NCI-H446 treated with DMSO at 0.1 percent for 48 hours (cell line): ENCODE measurements at places on chromosomes 1 and 21.

- no peak for DNase-seq
Observed at GRCh38 chr1:84844094-84844493, 48.9 kb downstream of the LPAR3 start.

GRCh38 chr1:199696225-199696624 lies 331.3 kb upstream of the NR5A2 start:
- no peak for DNase-seq

DNA sequence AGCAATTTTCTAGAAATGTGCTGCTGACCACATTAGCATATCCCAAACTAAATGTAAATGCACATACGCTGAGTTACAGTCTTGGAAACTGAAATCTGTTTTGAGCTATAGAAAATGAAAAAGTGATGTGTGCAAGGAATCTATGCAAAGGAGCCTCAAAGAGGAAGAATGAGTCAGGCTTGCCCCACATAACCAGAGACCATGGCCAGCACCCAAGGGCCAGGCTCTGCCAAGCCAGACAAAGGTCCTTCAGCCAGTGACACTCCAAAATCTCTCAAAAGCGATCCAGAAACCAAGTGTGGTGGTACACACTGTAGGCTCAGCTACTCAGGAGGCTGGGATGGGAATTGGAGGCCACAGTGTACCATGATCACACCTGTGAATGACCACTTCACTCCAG lies 195.2 kb downstream of the TOMM20 start:
- DNase-seq, result no peak

DNA sequence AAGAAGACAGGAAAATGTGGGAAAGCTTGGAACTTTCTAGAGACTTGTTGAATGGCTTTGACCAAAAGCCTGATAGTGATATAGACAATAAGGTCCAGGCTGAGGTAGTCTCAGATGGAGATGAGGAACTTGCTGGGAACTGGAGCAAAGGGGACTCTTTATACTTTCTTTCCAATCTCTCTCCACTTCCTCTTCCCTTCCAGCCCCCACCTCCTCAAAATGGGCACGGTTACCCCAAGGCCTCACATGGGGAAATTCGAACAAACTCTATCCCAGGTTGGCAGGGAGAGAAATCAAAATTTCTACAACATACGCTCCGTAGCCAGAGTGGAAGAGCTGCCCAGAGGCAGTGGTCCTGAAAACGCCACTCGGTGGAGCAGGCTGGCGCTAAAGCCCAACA lies 15.2 kb downstream of the PPT1 start:
- DNase-seq, result no peak

- no peak for DNase-seq
Observed at GRCh38 chr1:158681606-158682005, 4.9 kb downstream of the SPTA1 start.

- DNase-seq, result no peak
Observed at GRCh38 chr1:100860397-100860991, 34.1 kb downstream of the EXTL2 start.

DNA sequence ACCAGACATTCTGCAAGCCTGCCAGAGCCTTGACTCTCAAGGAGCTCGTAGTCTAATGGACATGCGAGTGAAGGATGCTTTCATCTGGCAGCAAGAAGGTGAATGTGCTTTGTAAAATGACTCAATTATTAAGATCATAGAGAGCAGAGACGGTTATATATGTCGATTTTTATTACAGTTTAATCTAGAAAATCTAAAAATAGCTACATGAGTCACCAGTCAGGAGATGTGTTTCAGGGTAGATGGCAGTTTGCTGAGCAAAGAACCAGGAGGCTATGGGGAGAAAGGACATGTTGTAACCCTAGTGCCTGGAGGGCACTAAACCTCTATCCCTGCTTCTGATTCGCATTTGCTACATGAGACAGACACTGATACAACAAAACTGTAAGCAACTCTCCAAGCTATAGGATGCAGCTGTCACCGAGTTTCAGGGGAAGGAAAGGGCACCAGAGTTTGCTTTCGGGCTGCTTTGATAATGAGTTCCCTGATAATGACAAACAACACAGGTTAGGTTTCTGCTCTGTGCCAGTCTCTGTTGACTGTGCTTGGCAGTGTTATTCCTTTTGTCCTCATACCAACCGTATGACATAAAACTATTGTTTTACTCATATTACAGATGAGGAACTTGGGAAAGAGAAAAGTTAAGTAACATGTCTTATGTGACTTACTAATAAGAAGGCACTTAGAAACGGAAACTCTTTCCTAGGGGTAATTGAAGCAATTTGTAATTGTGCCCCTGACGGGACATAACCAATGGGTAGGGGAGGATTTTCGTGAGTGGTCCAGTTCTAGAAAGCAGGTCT lies 43.2 kb downstream of the C1orf198 start:
- DNase-seq, result no peak

DNA sequence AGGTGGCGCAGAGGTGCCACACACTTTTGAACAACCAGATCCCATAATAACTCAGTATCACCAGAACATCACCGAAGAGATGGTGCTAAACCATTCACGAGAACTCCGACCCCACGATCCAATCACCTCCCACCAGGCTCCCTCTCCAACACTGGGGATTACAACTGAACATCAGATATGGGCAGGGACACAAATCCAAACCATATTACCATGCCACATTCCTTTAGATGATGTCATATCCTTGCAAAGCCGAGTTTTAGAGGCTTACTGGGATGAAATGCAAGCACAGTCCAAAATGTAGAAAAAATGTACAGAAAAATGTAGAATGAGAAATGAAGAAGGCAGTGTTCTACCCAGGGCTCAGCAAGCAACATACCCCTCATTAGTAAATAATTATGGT lies 64.7 kb downstream of the SGIP1 start:
- DNase-seq, result no peak

DNA sequence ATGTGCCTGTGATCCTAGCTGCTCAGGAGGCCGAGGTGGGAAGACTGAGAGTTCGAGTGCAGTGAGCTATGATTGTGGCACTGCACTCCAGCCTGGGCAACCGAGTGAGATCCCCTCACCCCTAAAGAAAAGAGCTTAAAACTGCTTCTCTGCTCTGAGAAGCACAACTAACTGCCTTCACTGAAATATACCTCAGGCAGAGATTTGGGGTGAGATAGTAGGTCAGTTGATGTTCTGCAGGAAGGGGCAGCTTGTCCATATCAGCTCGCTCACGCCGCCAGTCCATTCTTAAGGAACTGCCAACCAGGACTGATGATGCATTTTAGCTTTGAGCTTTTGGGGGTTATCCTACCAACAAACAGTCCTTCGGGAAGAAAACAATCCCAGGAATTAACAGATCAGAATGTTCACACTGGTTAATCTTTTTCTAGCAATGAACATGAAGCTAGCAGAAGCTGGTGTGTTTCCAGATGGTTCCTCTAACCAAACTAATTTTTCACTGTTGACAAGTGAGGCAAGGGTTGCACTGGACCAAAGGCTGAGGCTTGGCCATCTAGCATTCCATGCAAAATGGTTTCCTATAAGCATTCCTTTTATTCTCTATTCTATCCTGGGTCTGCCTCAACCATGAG lies 31.6 kb downstream of the LHX4 start:
- DNase-seq, result no peak

GRCh38 chr1:8070381-8070811 lies 44.3 kb upstream of the ERRFI1 start:
- no peak for DNase-seq

DNA sequence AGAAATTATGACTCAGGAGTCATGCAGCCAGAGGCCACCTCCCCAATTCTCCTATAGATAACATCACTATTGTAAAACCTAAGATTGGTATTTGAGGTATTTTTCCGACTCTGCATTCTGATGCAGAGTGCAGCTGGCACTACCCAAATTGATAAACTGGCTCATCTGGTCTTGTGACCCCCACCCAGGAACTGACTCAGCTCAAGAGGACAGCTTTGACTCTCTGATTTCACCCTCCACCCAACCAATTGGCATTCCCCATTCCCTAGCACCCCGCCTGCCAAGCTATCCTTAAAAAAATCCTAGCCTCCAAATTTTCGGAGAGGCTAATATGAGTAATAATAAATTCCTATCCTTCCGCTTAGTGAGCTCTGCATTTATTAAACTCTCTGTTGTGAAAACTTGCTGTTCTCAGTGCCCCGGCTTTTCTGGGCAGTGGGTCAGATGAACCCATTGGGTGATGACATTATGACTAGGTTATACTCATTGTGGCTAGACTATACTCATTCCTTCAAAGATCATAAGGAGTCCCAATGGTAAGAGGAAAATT lies 39.4 kb upstream of the EPS15 start:
- DNase-seq, result no peak

GRCh38 chr1:157460381-157460780 lies 91.9 kb downstream of the FCRL5 start:
- no peak for DNase-seq

DNA sequence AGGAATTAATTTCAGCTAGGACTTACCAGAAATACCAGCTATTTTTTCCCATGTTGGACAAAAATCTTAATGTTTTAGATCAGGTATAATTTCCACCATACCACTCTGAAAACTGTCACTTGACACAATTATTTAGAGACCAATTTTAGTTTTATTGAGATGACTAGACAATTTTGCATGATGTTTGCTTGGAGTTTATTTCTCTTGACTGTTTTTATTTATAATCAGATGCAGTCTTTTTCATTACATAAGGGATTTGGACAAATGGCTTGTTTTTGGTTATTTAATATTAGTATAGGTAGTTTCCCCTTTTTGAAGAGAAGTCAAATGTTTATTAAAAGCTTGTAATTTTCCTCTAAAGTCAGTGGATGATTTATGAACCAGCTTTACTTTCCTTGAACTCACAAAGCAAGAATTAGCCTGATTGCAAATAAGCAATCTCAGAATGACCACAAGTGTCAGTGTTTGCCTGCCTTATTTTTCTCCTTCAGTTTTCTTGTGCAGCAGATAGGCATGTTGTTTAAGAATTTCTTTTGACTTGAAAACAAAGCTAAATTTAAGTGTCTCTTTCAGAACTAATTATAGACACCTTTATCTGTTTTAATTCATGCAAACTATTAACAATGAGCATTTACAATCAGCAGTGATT lies 3.8 kb upstream of the B3GALT2 start:
- no peak for DNase-seq

DNA sequence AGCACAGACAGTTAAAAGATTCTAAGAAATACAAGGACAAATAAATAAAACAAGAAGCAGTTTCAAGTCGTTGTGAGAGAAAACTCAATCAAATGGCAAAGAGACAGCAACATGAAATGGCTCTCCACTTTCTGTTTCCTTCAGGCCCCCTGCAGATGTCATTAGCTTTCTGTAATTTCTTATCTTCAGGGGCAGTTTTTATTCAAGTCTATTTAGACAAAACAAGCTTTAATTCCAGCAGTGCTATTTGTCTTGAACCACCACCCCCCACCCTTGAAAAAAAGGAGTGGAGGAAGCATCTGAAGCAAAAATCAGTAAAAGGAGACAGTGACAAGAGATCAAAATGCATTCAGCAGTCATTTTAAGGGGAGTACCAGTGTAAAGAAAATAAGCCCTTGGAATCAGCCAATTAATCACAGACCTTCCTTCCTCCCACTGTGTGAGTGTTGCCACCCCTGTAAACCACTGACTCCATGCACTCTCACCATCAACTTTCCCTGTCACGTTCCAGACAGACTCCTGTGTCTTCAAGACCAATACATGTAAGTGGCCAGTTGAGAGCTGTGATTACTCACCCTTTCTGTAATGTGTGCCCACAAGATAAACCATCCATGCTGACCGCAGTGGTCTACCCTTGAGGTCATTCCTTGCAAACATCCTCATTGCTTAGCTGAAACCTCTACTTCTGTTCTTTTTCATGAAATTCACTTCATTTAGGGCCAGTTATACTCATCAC lies 136.1 kb upstream of the HOOK1 start:
- no peak for DNase-seq

DNA sequence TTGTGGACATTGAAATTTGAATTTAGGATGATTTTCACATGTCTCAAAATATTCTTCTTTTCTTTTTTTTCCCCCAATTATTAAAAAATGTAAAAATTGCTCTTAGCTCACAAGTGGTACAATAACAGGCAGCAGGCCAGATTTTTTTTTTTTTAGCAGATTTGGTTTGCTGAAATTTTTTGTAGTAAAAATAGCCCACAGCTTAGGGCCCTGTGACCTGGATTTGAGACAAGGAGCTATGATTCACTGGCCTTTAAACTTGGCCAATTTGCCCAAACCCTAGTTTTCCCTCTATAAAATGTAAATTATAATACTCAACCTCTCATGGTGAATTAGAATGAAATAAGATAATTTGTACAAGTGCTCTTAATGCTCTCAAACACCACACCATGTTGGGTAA lies 253.8 kb downstream of the DYRK1A start:
- DNase-seq, result no peak

- no peak for DNase-seq
Observed at GRCh38 chr1:31505911-31506497, 70.3 kb upstream of the TINAGL1 start.

GRCh38 chr1:215600258-215600792 lies 33.2 kb downstream of the KCTD3 start:
- no peak for DNase-seq

GRCh38 chr1:222202831-222203230 lies 345.1 kb downstream of the HHIPL2 start:
- DNase-seq, result no peak

DNA sequence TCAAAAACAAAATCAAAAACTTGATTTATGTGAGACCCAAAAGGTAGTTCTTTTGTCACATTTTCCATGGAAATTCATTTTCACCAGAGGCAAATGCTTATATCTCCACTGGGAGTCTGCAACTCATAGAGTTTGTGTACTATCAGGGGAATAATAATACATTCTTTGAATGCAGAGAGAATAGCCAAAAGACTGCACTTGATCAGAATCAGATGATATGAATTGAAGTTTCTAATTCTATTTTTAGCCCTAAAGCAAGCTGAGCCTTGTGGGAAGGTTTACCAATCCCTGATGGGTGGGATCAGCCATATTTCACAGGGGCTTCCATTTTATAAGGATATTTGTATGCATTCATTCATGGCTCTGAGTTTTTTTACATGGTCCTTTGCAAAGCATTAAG lies 49.6 kb downstream of the TSEN15 start:
- no peak for DNase-seq

- DNase-seq, result no peak
Observed at GRCh38 chr1:220330265-220330664, 58.0 kb upstream of the RAB3GAP2 start.

DNA sequence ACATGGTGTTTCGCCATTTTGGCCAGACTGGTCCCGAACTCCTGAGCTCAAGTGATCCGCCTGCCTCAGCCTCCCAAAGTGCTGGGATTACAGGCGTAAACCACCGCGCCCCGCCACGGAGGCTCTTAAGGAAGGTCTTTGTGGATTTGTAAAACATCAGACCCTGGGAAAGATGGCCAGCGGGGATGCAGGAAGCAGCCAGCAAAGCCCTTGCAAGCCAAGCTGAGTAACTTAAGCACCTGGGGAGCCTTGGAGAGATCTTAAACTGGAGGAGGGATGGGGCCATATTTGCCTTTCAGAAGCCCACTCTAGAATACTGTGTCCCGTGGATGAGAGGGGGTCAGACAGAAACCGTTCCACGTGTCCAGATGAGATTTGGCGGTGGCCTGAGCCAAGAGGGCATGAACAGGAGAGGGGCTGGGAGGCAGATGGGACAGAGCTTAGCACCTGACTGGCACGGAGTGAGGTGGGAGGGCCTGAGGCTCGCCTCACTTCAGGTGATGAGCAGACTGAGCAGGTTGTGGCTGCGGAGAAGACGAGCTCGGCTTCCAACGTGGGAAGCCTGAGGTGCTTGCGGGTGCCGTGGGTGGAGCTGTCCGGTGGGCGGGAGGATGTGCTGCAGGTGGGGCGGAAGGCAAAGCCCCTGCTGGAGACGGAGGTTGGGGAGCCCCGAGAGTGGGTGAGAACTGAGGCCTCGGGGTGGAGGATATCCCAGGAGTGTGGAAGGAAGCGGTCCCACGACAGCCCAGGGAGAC lies 11.7 kb downstream of the C1orf216 start:
- DNase-seq, result no peak
